ENCODE measurements at places on chromosomes 12 and 14.

DNA sequence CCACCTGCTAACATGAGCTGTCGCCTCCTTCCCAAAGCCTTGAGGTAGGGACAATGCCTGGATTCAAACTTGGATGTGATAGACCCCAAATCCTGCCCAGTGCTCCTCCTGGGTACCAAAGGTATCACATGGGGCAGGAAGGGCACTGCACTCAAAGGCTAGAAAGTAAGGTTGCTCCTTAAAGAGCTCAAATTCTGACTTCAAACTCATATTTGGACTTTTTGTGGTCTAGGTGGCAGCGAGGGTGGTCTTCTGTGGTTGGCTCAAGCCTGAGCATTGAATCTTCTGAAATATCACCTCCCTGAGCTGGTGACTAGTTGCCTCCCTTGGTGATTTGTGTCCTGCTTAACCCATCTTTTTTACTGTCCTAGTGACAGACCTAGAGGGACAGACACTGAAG is 8.3 kb upstream of the RNASE4 start:
- DNase-seq = no peak

DNA sequence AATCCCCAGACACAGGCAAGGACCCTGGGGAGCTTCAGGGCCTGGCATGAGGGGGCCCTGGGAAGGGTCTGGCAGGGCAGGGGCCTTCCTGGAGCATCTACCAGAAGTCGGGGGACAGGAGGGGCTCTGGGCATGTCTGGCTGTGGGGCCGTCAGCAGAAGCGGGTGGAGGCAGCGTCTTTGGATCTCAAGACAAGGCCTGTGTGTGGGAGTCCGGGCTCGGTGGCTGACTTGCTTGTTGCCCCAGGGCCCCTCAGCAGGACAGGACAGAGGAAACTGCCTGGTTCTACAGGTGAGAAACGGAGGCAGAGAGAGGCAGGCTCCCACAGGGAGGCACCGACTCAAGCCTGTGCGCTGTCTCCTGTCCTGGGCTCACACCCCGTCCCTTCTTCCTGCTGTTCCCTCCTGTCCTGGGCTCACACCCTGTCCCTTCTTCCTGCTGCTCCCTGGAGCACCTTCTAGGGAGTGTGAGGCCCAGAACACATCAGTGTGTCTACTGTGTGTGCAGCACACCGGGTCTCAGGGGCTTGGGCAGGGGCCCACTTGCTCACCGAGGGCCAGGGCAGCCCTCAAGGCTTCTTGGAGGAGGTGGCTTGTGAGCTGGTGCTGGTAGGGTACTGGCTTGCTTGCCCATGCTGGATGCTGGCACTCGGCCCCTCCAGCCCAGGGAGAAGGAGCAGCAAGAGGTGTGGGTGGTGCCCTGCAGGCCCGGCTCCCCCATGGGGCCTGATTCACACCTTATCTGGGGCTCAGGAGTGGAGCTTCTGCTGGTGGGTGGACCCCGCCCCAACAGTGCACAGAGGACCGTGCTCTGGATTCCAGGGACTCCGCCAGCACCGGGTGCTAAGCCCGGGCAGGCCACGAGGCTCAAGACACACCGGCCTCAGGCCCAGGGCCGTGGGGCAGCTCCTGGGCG is 14.9 kb downstream of the ASPG start:
- DNase-seq = no peak

- no peak for DNase-seq
Measured at GRCh38 chr12:28024231-28024995, 51.9 kb upstream of the PTHLH start.

- peak; percentile 63 for DNase-seq
Measured at GRCh38 chr12:88052686-88053085, 23.5 kb upstream of the C12orf50 start.

DNA sequence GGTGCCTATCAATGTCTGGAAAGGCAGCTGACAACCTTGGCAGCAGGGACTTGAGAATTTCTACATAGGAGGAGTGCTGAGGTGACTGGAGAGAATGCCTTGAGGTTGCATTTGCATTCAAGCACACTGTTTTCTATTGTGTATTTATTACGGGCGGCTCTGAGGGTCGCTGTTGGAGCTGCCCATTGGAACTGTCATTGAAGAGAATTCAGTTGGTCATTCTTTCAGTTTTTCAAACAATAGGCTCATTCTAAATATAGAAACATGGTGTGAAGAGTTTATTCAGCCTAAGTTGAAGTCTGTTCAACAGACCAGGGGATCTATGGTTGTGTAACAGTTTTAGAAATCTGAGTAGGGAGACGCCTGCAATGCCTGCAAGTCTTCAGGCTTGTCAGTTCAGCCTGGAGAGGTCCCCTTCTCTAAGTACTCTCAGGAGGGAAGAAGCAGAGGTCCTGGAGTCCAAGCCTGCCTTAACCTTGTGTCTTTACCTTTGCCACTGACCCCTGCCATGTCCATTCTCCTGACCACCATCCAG is 9.8 kb upstream of the ABHD12B start:
- DNase-seq = no peak

GRCh38 chr12:62299617-62300016 is 39.4 kb downstream of the USP15 start:
- DNase-seq = no peak

DNA sequence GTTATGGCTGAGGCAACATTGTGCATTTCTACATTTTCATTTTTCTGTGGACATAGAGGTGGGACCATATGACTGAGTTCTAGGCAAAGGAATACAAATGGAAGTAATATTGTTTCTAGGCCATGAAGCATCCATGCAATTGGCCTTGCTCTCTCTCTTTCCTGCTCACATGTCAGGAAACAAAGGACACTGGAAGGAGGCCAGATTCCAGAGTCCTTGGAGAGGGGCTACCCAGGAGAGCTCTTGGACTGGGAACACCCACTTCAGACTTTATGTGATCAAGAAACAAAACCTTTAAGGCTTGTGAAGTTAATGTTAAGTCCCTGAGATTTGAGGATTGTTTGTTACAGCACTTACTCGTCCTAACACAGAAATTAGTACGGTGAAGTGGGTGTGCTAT is 32.8 kb downstream of the PDZRN4 start:
- DNase-seq = no peak

GRCh38 chr14:46885566-46885965 is 234.0 kb upstream of the RPL10L start:
- no peak for DNase-seq

- DNase-seq = no peak
Measured at GRCh38 chr12:111650912-111651311, 34.8 kb downstream of the BRAP start.

DNA sequence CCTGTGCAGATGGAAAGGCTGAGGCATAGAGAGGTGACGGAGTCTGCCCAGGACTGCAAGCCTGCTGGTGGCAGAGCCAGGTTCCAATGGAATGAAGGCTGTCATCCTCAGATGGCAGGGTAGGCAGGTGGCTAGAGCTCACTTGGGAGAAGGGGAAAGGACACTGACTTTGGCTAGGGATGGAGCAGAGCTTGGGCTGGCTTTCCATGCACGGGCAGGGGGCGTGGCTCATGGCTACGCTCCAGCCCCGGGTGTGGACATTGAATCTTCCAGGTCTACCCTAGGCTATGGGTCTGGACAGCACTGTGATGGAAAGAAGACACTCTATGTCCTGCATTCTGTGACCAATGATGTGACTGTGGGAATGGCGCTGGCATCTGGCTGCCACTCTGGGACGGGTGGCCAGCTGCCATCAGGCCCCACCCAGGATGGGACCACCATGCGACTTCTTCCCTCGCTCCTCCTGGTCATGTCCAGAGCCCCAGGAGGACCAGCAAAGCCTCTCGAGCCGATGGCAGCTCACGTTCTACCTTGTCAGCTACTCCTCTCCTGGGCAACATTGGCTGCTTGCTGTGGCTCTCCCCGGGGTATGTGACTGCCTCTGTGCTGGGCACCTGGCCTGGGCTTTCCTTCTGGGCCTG is 398.7 kb downstream of the TMEM121 start:
- no peak for DNase-seq

Measured in NCI-H510A treated with DMSO at 0.1 percent for 48 hours (cell line).